Mesenchymal stem cell (in vitro differentiated cells and primary cell): ENCODE measurements at places on chromosomes 4 and X.
A peak's percentile ranks its signal among the peaks of the same experiment; 100 is the strongest.

- H3K27ac ChIP-seq: no peak overlapping the region
- no peaks in the 10 kb centered on the region for H3K4me1 ChIP-seq
- no peaks in the 10 kb centered on the region for H3K36me3 ChIP-seq
- H3K4me3 ChIP-seq: no peak overlapping the region
- no peak for DNase-seq
These were observed 441.6 kb downstream of the DTHD1 start for GRCh38 chr4:36722986-36723385.

DNA sequence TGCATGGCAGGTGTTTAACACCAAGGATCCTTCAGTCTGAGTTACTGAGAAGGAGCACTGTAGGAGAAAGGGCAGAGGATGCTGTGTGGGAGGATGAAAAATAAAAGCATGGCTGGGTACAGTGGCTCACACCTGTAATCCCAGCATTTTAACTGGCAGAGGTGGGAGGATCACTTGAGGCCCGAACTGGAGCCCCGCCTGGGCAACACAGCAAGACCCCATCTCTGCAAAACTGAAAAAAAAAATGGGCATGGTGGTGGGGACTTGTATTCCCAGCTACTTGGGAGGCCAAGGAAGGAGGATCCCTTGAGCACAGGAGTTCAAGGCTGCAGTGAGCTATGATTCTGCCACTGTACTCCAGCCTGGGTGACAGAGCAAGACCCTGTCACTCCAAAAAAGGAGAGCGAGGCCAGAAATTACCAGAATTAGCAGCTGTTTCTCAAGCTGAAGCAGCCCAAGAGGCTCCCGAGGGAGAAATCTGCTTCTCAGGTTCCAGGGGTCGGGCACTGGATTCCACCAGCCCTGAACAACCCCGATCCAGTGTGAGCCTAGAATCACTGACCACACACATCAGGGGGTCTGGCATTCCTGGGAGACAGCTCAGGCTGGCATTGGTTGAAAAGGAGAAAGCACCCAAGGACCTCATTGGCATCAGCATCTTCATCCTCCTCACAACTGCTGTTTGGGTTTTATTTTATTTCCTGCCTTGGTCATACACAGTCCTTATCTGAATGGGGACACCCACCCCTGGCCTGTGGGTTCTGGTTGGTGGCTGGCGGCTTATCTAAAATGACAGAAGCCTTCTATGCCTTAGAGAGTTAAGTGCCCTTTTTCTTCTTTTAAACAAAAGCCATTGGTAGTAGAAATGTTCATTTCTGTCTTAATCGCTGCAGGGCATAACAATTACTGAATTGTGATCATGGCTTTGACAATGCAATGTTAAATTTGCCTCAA lies 66.3 kb upstream of the TRIM2 start:
- no peaks in the 10 kb centered on the region for H3K27me3 ChIP-seq
- no peak overlapping the region for H3K4me3 ChIP-seq
- no peak for DNase-seq
- no peak overlapping the region for H3K27ac ChIP-seq

DNA sequence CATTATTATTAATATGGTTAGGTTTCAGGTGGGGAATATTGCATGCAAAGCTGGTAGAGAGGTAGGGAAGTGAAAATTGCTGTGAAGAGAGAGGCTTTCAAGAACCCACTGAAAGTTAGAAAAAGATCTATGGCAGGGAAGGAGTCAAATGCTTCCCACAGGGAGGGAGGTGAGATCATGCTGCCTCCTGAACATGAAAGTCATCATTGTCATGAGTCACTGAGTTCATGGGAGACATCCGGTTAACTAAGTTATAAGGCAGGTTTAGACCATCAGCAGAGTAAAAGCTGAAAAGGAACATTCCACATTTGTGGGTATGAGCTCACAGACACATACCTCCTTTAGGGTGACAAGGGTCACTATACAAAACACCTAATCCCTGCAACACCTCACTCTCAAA lies 16.2 kb downstream of the GATB start:
- peak overlapping the region; percentile 96 for H3K27ac ChIP-seq
- H3K27me3 ChIP-seq: no peaks in the 10 kb centered on the region
- H3K36me3 ChIP-seq: peaks cover 5% of the 10 kb centered on the region
- peaks cover 6% of the 10 kb centered on the region for H3K4me1 ChIP-seq
- no peak overlapping the region for H3K4me3 ChIP-seq
- peak; percentile 92 for DNase-seq

DNA sequence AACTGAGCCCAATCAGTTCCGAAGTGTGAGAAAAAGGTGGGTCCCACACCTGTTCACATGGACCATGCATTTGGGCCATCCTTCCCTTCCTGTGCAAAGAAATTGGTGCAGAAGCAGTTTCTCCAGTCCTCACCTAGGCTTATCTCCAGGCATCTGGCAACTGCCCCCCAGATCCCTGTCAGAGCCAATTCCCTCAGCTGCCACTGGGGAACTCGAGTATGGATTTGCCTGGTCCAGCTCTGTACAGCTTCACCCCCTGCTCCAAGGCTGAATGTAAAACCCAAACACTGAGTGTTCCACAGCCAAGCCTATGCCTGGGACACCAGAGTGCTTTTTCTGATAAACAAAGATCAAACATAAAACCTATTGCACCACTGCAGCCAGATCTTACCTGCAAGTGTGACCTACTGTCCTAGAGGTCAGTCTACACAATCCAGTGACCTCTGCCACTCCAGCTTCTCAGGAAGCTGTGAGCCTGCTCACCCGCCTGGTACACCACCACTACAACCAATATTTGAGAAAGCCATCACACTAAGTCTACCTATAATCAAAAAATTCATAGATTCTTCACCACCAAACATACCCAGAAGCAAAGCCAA lies 136.4 kb downstream of the STPG2 start:
- H3K27ac ChIP-seq: no peak overlapping the region

GRCh38 chr4:151143162-151143561 lies 43.7 kb downstream of the RPS3A start:
- no peak overlapping the region for H3K27ac ChIP-seq
- DNase-seq: no peak
- no peak overlapping the region for H3K4me3 ChIP-seq
- peaks cover 94% of the 10 kb centered on the region for H3K36me3 ChIP-seq

DNA sequence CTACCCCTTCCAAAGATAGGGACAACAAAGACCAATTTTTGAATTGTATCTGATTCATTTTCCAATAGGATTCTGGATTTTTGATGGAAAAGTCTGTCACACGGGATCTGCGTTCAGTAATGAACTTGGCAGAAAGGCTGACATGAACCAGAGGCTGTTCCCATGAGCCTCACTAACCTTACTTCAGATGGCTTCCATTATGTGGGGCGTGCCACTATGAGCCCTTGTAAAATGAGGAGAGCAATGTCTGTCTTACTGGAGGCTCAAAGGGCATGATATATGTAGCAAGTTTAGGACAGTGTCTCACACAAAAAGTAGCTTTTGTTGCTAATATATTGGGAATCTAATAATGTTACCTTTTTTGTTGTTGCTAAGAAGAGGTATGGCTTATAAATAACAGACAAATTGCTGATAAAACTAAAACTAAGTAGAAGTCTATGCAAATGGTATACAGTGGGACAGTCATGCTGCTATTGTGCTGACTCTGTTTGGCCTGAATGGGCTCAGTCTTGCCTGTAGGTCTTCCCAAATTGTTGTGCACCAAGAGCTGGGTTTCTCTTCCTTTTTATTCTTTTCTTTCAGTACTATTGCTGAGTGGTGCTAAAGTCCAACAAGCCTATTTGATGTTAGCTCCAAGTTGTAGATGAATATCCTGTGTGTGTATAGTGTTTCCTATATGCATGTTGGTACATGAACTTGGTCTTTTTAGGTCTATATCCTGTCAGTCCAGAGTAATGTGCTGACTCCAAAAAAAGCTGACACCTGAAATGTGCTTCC lies 132.1 kb downstream of the SPRY1 start:
- H3K27me3 ChIP-seq: no peaks in the 10 kb centered on the region
- H3K4me3 ChIP-seq: no peak overlapping the region
- no peaks in the 10 kb centered on the region for H3K4me1 ChIP-seq
- no peaks in the 10 kb centered on the region for H3K36me3 ChIP-seq

GRCh38 chrX:18997916-18998315 lies 14.0 kb upstream of the PHKA2 start:
- no peak overlapping the region for H3K4me3 ChIP-seq
- H3K27me3 ChIP-seq: no peaks in the 10 kb centered on the region
- H3K36me3 ChIP-seq: no peaks in the 10 kb centered on the region

DNA sequence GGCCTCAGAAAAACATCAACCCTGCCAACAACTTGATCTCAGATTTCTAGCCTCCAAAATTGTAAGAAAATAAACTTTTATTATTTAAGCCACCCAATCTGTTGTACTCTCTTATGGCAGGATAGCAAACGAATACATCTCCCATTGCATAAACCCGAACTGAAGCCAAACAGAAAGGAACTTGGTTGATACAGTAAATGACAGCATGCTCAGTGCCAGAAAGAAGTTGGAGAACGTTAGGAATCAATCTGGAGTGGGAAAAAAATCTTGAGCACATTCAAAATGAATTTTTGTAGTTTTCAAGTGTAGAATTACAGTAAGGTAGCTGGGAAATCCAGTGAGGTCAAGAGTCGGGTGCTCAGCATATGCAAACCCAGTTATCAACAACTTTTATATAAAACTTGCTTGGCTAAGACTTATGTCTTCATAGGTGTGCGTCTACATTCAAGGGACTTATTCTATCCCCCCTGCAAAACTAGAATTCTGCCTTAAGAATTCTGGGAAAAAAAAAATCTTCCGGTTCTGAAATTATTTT lies 157.5 kb upstream of the ANKRD50 start:
- H3K27me3 ChIP-seq: no peaks in the 10 kb centered on the region
- no peaks in the 10 kb centered on the region for H3K36me3 ChIP-seq
- H3K27ac ChIP-seq: no peak overlapping the region
- H3K4me3 ChIP-seq: no peak overlapping the region

- no peak overlapping the region for H3K4me3 ChIP-seq
- H3K27me3 ChIP-seq: no peaks in the 10 kb centered on the region
- no peaks in the 10 kb centered on the region for H3K4me1 ChIP-seq
These were observed 1130.3 kb downstream of the RAPGEF2 start for GRCh38 chr4:160233141-160233540.

GRCh38 chr4:83285055-83285407 lies 433 bp upstream of the COQ2 start:
- no peaks in the 10 kb centered on the region for H3K4me1 ChIP-seq
- H3K36me3 ChIP-seq: no peaks in the 10 kb centered on the region
- peak; percentile 76 for DNase-seq
- H3K27me3 ChIP-seq: no peaks in the 10 kb centered on the region
- H3K4me3 ChIP-seq: no peak overlapping the region

DNA sequence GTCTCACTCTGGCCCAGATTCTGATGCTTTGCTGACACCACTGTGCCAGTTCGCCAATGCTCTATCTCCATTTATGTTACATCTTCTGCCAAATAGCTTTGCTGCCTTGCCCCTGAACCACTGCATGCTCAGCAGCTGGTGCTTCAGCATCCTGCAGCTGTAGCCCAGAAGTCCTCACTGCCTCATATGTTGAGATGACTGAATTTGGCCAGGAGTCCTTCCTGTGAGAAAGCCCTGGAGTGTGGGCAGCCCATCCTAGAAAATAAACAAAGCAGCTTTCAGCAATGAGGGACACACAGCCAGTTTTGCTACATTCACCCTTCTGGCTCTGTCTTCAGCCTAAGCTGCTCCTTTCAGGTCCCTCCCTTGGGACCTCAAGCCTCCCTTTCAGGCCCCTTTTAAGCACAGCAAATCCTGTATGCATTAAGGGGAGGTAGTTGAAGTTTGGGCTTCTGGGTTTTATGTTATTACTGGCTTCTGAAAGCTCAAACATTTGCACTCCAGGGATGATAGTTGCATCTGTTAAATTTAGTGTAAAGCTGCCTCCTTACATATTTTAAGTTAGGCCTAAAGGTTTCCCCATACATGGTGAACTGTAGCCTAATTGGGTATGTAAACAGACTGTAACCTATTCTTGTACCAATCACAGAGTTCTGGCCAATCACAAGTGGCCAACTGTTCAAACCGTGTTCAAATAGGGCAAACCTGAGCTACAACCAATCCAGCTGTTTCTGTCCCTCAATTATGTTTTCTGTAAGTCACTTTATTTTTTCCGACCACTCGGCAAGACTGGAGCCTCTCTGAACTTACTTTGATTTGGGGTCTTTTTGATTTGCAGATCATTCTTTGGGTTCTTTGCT lies 2.1 kb upstream of the TMEM165 start:
- H3K27me3 ChIP-seq: no peaks in the 10 kb centered on the region
- no peaks in the 10 kb centered on the region for H3K4me1 ChIP-seq
- no peaks in the 10 kb centered on the region for H3K36me3 ChIP-seq

DNA sequence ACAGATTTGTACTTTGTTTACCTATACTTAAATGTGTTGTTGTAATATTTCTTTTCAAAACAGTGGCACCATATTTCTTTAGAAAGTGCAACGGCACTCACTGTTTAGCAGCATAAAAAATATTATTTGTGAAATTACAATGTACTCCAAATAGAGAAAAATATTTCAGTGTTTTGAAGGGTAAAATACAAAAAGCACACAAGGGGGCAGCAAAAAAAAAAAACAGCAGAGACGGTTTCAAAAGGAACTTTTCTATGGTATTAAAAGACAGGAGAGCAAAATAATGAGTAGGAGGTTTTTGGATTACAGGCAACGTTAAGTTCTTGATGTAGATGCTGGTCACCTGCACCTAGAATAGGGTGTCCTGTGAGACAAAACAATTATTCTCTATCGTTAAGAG lies 2.0 kb downstream of the NUDT11 start:
- peaks cover 4% of the 10 kb centered on the region for H3K4me1 ChIP-seq
- H3K36me3 ChIP-seq: no peaks in the 10 kb centered on the region
- H3K27ac ChIP-seq: no peak overlapping the region
- peak; percentile 14 for DNase-seq
- H3K27me3 ChIP-seq: no peaks in the 10 kb centered on the region

DNA sequence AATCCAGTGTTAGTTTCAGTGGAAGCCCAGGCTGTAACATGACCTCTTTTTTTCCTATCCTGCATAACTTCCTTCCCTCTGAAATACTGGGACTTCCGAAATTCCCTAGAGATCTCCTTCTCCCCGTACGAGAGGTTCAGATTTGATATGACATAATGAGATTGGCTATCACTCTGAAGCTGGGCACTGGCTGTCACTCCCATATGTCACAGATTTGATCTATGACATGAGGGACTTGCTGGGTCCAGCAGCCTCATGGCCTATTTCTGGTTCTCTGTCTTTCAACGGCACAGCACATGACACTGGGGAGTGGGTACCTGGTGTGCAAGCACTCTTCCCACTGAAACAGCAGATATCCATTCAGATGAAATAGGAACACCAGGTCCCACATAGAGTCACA lies 36.7 kb downstream of the PF4 start:
- H3K4me1 ChIP-seq: peaks cover 6% of the 10 kb centered on the region
- peaks cover 24% of the 10 kb centered on the region for H3K27me3 ChIP-seq
- H3K27ac ChIP-seq: no peak overlapping the region
- no peak for DNase-seq
- H3K36me3 ChIP-seq: no peaks in the 10 kb centered on the region

GRCh38 chrX:8868070-8868773 lies 67.0 kb upstream of the FAM9A start:
- H3K36me3 ChIP-seq: no peaks in the 10 kb centered on the region
- H3K27ac ChIP-seq: peak overlapping the region; percentile 29
- peaks cover 4% of the 10 kb centered on the region for H3K4me1 ChIP-seq
